ENCODE measurements at places on chromosomes 13 and 19.

- DNase-seq: no peak
Observed at GRCh38 chr13:98389319-98389718, 187.6 kb downstream of the STK24 start.

- DNase-seq: no peak
Observed at GRCh38 chr13:40026741-40027140, 371.3 kb downstream of the COG6 start.

DNA sequence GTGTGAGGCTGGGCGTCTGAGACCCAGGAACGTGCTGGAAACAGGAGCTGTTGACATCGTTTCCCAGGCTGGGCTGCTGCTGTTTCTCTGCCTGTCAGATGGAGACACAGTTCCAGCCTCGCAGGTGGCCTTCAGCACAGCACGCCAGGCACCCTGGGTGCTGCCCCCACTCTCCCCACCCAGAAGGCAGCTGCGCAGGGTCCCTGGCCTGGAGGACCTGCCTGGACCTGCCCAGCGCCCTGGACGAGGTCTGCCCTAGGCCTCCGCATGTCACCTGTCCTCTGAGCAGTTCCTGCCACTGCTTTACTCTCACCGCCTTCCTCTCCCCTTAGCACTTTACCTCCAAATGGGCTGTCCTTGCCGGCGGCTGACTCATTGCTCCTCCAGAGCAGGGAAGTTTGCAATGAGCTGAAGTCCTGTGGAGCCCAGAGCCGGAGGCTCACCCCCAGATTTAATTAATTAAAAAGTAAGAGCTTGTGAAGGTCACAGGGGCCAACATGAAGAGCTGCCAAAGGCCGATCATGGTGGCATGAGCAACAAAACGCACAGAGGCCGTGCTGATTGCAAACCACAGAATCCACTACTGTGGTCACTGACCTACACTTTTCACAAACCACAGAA lies 32.2 kb downstream of the C13orf46 start:
- DNase-seq: no peak

DNA sequence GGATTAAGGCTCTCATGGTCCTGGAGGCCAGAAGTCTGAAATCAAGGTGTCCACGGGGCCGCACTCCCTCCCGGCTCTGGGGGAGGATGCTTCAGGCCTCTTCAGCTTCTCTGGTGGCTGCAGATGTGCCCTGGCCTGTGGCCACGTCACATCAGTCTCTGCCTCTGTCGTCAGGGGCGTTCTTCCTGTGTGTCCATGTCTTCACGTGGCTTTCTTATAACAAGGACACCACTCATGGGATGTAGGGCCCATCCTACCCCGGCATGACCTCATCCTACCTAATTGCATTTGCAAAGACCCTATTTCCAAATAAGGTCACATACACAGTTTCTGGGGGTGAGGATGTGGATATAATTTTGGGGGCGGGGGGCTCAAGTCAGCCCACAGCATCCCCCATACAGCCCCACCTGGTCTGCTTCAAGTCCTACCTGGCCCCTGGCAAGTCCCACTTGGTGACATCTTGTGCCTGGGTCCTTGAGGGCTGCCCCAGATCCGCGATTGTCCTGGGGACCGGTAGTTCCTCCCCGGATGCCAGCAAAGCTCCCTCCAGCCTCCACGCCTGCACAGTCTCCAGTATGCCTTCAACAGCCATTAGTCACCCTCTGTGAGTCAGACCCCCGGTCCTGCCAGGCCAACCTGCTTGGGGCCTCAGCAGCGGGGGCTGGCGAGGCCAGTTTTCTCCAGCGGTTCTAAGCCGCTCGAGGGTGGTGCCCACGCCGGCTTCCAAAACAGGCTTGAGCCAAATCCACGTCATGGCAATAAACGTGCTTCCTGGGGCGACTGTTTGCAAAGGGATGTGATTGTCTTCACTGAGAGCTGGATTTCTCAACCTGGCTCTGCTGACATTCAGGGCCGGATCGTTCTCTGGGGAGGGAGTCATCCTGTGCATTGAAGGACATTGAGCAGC lies 32.2 kb downstream of the MYO9B start:
- no peak for DNase-seq

DNA sequence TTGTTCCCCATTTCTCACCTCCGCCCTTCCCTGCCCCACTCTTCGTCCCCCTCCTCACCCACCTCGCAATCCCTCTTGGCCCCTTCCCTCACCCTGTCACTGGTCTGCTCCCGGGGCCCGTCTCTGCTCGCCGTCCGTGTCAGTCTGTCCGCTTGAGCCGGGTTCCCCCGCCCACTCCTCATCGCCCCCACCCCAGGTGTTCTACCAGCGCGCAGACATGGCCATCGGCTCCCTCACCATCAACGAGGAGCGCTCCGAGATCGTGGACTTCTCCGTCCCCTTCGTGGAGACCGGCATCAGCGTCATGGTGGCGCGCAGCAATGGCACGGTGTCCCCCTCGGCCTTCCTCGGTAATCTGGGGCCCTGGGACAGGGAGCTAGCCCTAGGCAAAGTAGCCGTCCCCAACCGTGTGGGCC lies 22.3 kb downstream of the GRIN2D start:
- DNase-seq: no peak

All from NCI-H1930 (cell line).